Epithelial cell of prostate (primary cell): ENCODE measurements at places on chromosomes 13 and 19.

- DNase-seq = no peak
Observed at GRCh38 chr13:48477191-48477855, 55.6 kb downstream of the RCBTB2 start.

DNA sequence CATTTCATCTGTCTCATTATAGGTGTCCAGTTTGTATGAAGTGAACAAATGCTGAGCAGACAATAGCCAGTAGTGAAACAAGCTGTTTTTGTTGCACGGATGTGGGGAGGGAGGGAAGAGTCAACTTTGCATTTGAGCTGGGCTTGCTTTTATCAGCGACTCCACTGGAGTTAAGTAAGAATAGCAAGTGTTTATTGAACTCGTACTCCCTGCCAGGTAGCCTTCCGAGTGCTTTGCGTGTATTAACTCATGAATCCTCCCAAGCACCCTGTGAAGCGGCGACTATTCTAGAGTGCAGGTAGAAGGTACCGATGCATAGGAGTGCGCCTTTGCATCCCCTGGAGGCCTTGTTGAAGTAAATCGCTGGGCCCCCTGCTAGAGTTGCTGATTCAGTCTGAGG, 4.7 kb upstream of the ZNF444 start:
- DNase-seq = no peak

DNA sequence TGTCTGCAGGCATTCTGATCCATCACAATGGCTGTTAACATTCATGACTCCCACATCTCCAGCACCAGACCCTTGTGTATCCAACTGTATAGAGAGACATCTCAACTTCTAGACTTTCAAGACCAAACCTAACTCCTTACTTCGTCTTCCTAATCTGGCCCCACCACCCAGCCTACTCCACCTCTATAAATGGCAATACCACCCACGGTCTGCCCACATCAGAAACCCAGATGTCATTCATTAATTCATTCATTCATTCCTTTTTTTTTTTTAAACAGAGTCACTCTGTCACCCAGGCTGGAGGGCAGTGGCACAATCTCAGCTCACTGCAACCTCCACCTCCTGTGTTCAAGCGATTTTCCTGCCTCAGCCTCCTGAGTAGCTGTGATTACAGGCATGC, 10.4 kb downstream of the GPR42 start:
- DNase-seq = no peak

- no peak for DNase-seq
Observed at GRCh38 chr13:60411983-60412382, 15.0 kb downstream of the TDRD3 start.

DNA sequence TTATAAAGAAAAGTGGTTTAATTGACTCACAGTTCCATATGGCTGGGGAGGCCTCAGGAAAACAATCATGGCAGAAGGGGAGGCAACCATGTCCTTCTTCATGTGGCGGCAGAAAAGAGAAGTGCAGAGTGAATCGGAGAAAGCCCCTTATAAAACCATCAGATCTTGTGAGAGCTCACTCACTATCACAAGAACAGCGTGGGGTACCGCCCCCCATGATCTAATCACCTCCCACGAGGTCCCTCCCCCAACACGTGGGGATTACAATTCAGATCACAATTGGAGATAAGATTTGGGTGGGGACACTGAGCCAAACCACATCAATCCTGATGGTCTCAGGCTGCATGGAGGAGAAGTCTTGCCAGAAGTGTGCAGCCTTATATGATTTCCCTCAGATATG, 26.0 kb downstream of the TM9SF2 start:
- no peak for DNase-seq

DNA sequence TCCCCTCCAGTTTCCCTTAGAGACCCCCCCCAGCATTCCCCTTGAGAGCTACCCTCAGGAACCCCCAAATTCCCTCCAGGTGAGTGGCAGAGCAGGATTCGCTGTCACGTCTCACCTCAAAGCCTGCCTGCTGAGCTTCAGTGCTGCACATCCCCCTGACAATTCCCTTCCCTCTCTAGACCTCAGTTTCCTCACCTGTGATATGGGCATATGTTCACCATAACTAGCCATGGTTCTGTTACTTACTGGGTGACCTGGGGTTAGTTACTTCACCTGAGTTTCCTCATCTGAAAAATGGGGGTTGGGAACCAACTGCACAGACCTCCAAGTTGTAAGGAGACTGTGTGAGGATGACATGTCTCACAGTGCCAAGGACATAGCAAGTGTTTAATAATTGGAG, 75.5 kb downstream of the RYR1 start:
- no peak for DNase-seq

- no peak for DNase-seq
Observed at GRCh38 chr19:56111601-56112312, 9.3 kb downstream of the ZNF787 start.

DNA sequence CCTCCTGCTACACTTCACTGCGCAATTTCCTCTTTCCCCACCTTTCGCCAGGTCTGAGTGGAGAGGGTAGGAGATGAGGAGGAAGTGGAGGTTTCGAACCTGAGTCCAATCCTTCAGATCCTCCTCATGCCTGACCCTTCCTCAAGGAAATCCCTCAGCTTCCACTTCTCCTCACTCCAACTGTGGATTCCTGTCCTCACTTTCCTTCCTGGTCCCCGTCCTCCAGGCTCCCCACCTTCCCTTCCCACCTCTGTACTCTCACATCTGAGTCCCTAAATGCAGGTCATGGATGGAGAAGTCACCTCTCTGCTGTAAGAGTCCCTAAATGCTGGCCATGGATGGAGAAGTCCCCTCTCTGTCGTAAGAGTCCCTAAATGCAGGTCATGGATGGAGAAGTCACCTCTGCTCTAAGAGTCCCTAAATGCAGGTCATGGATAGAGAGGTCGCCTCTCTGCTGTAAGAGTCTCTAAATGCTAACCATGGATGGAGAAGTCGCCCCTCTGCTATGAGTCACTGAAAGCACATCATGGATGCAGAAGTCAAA, 3.1 kb downstream of the TMEM86B start:
- no peak for DNase-seq

DNA sequence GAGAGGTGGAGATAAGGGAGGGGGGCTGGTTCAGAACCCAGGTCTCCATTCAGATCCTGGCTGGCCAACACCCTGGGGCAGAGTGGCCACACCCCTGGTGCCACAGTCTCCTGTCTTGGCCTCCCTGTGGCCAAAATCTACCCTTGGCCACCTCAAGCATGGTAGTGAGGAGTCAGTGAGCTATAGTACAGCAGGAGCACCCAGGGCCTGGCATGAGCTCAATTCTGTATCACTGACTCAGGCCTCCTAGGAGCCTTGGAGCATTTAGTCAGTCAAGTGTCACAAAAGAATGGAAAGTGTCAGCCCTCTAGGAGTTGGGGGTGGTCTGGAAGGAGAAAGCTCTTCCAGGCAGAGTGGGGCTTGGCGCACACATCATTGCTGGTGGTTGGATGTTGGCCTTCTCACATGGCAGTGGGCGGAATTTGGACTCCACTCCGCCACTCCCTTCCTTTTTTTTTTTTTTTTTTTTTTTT, 6.6 kb upstream of the CD79A start:
- DNase-seq = no peak

DNA sequence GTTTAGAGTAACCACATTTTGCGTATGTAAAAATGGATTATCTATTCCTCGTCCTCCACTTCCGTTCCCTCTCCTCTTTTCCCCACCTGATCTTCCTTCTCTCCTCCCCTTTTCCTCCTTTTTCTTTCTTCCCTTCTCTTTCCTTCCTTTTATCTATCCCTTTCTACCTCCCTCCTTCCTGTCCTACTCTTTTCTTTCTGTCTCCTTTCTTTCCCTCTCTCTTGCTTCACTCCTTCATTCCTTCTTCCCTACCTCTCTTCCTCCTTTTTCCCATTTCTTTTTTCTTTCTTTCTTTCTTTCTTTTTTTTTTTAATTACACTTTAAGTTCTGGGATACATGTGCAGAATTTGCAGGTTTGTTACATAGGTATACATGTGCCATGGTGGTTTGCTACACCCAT, 688.4 kb upstream of the GPC6 start:
- DNase-seq = no peak

DNA sequence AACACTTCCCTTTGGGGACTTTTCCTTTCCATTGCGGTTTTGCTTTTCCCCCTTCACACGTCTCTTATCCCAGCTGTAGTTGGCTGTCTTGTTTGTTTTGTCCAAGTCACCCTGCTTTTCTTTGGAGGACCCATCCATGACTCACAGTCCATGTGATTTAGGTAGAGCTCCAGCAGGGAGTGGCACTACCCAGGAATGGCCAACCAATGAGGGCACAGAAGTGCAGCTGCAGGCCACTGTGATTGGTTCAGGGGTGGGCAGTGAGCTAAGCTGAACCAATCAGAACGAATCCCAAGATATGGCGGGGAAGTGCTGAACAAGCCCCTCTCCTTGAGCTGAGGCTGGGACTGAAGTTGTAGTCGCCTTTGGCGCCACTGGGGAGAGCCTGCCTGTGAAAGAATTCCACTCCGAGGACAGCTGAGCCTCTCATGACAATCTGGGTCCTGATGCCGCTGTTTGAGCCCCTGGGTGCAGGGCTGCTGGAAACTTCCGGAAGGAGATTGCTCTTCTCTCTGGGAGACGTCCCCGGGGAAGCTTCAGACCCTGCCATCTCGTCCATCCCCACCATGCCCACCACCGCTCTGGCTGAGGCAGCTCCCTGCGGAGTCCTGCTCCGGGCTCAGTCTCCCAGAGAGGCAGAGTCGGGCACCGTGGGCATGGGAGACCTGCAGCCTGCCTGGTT, 62.9 kb upstream of the URI1 start:
- DNase-seq = no peak

DNA sequence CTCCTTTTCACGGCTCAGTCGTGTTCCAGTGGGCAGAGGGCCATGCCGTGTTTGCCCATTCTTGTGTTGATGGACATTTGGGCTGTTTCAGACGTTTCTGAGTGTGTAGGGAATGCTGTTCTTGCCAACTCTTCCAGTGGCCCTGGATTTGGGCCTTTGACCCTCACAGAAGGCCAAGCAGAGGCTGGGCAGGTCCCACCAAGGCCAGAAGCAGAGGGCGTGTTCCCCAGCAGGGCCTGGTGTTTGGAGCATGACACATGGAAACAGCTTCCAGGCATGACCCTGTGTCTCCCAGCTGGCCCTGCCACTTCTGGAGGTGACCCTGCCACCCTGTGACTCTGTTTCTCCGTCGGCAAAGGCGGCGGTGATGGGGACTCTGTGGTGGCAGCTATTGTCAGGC, 35.9 kb downstream of the EFNA2 start:
- no peak for DNase-seq

DNA sequence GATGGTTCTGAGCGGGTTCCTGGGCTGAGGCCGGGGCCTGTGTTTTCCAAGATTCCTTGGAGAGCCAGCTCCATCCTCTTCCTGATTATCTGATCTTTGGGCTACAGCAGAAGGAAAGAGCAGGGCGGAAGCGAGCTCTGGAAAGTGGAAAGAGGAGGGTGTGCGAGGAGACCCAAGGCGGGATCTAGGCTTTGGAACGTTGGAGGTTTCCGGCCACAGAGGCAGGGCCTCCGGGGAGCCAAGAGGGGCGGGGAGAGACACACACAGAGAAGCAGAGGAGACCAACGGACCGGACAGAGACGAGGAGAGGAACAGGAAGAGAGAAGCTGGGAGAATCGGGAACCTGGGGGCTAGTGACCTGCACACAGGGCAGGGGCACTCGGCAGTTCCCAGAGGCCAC, at the start of gene CLEC11A:
Gene CLEC11A (plus strand): TSS at position 296 of the 400 bp plus-strand sequence. CDS start 162 bp downstream, outside the sequence.
- DNase-seq = no peak

- DNase-seq = no peak
Observed at GRCh38 chr13:97435794-97436193, 1.8 kb downstream of the RAP2A start.

DNA sequence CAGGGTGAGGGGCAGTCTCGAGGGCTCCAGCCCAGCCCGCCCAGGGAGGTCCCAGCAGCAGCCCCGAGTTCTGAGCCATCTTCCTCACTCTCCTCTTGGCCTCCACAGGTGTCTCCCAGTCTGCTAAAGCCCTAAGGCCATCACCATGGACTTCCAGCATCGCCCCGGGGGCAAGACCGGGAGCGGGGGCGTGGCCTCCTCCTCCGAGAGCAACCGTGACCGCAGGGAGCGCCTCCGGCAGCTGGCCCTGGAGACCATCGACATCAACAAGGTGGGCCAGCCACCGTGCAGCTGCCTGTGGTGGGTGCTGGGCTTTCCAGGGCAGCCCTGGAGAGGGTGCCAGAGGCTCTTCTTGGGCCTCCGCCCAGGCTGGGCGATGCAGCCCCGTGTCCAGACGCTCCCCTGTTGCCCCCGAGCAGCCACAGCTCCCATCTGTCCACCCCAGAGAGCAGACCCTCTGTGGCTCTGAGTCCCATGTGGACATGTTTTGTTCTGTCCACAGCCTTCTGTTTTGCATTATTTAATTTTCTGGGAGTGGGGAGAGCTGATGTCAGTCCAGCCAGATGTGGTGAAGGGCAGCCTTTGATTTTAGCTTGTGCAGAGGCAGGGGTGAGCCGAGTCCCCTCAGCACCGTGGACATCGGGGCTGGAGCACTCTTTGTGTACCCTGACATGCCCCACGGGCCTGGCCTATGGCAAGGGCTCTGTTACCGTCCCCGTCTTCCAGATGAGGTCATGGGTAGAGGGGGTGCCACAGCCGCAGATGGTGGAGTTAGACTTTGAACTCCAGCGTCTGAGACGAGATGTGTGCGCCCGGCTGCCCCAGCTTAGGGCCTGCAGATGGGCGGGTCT, 5.6 kb upstream of the AMH start:
- no peak for DNase-seq

DNA sequence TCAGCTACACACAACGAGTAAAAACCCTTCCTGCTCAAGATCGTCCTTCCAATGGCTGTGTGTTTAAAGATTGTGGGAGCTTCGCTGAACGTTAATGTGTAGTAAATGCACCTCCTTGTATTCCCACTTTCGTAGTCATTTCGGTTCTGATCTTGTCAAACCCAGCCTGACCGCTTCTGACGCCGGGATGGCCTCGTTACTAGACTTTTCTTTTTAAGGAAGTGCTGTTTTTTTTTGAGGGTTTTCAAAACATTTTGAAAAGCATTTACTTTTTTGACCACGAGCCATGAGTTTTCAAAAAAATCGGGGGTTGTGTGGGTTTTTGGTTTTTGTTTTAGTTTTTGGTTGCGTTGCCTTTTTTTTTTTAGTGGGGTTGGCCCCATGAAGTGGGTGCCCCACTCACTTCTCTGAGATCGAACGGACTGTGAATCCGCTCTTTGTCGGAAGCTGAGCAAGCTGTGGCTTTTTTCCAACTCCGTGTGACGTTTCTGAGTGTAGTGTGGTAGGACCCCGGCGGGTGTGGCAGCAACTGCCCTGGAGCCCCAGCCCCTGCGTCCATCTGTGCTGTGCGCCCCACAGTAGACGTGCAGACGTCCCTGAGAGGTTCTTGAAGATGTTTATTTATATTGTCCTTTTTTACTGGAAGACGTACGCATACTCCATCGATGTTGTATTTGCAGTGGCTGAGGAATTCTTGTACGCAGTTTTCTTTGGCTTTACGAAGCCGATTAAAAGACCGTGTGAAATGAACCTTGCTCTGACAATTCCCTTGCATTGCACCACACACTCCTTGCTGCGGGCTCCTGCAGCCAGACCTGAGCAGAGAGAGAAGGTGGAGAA, 2.7 kb upstream of the FAM174C start:
- no peak for DNase-seq

GRCh38 chr19:28831462-28831861, 381.5 kb downstream of the UQCRFS1 start:
- DNase-seq = no peak

DNA sequence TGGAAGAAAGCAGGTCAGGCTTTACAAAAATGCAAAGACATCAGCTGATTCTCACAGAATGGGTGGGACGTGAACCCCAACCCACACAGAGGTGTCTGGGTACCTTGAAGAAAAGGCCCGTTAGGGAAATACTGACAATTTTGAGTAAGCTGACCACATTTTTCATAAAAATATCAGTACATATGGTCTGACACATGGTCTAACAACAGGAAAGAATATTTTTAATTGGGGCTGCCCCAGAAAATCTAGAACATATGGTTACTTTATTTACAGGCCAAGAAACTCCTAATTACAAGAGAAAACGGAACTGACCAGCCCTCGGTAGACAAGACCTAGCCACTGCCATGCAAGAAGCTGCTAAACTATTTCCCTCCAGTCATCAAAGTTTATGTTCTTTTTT, 48.7 kb upstream of the ITM2B start:
- no peak for DNase-seq
